Cardiac septum (tissue), 1 donor: ENCODE measurements at places on chromosomes 3 and 15. TPM values are rescaled to one million over a fixed set of nuclear protein-coding genes. Genes with fewer than 3 reads are reported as not detected.

DNA sequence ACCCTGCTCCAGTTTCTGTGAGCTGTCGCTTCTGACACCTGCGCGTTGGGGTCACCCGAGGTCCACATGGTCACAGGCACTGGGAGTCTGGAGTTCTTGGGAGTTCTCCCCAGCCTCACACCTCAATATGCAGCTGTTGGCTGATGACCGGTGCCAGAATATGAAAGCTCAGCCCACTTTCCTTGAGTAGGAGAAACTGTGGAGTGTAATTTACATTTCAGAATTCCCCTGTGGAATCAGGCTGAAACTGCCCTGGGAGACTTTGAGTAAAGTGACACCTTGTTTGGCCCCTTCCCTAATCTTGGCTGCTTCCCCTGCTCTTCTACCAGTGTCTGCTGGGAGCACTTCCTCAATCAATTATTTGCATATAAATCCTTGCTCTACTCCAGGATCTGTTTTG is 255.9 kb downstream of the NFKBIZ start:
- DNase-seq: no peak

GRCh38 chr3:19911452-19911851 is 22.6 kb downstream of the EFHB start:
- DNase-seq: no peak

LOXL1 gene
- total RNA-seq: 29.1 TPM

DNA sequence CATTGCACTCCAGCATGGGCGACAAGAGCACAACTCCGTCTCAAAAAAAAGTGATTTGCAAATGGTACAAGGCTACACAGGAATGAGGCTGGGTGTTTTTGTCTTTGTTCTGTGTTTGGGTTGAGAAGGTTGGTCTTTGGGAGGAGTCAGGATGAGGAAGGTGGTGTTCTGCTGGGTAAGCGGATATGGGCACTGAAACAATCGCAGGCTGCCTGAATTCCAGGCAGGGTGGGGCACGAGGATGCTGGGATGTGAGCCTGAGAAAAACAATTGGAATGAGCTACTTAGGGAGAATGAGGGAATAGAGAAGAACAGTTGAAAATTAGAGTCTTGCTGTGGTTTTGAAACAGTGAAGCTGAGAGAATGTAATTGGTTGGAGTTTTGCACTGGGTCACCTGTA is 51.6 kb downstream of the ZBTB38 start:
- no peak for DNase-seq

GRCh38 chr3:25584011-25584789 is 80.5 kb downstream of the TOP2B start:
- DNase-seq: peak; percentile 47

PPM1L gene
- 28.8 TPM for total RNA-seq
